Non-pigmented ciliary epithelial cell (primary cell): ENCODE measurements at places on chromosomes 11 and 22.

- DNase-seq, result no peak
These were observed 59.7 kb downstream of the MYH9 start for GRCh38 chr22:36327922-36328551.

DNA sequence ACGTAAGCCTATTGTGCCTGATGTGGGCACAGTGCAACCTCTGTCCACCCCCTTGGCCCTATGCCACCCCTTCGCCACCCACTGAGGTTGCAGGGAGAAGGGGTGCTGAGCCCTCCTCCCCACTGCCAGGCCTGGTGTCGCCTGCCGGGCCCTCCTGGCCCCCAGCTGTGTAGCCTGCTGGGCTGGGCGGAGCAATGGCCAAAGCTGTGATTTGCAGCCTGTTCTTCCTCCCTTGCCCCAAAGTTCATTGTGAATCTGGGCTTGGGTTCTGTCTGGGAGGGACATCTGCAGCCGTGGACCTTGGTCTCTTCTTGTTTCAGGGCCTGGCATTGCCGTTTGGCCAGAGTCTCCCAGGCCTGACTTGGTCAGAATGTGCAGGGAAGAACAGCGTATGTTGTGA lies 121.9 kb downstream of the PKNOX2 start:
- no peak for DNase-seq

GRCh38 chr11:58801302-58801701 lies 43.2 kb downstream of the GLYATL2 start:
- no peak for DNase-seq

DNA sequence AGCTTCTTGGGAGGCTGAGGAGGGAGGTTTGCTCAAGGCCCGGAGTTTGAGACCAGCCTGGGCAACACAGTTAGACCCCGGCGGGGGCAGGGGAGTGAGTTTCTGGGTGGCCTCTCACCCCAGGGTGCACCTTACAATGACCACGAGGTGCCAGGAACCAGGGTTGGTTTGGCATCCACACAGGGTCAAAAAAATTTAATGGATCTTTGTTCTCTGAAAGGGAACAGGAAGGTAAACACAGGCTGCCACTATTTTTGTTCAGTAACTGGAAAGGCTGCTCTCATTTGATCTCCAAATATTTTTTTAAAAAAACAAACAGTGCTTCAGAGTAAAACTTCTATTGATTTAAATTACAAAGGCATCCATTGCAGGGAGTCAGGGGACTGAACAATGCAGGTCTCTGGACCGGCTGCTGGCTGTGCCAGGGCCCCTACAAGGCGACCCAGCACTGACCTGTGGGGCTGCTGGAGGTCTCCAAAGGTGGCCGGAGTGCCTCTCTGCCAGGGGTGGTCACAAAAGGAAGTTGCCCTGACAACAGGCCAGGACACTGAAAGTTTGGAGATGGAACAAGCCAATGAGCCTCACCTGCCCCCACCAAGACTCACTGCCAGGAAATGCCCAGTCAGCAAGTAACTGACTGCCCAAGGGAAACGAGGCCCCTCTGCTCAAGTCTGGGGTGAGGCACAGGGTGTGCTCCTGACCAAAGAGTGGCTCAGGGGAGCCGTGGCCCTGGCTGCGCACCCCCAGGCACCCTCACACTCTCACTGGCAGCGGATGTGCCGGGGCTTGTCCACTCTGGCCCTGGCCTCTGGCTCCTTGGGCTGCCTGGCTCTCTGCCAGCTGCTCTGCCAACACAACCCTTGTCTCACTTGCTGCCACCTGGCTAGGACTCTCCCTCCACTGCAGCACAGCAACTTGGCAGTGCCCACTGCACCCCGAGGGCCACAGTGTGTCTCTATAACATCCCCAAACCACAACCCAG lies 51.8 kb downstream of the ARFGAP3 start:
- no peak for DNase-seq

- DNase-seq, result no peak
These were observed 6.8 kb downstream of the BET1L start for GRCh38 chr11:200224-201003.

GRCh38 chr11:64726211-64726641 lies 3.2 kb upstream of the NRXN2 start:
- DNase-seq, result no peak
